ENCODE measurements at places on chromosomes 5 and 9. TPM values are rescaled to one million over a fixed set of nuclear protein-coding genes. Genes with fewer than 3 reads are reported as not detected.
A peak's percentile ranks its signal among the peaks of the same experiment; 100 is the strongest.

The KCNMB1 gene
- total RNA-seq = 2.2 TPM

- DNase-seq = no peak
These were observed 49.6 kb upstream of the CCL21 start for GRCh38 chr9:34759432-34760134.

- DNase-seq = no peak
These were observed 105.6 kb downstream of the TENT4A start for GRCh38 chr5:6818594-6819511.

The SELENOP gene
- total RNA-seq = 416 TPM

GRCh38 chr9:123371805-123372590 lies 16.0 kb downstream of the CRB2 start:
- DNase-seq = no peak

DNA sequence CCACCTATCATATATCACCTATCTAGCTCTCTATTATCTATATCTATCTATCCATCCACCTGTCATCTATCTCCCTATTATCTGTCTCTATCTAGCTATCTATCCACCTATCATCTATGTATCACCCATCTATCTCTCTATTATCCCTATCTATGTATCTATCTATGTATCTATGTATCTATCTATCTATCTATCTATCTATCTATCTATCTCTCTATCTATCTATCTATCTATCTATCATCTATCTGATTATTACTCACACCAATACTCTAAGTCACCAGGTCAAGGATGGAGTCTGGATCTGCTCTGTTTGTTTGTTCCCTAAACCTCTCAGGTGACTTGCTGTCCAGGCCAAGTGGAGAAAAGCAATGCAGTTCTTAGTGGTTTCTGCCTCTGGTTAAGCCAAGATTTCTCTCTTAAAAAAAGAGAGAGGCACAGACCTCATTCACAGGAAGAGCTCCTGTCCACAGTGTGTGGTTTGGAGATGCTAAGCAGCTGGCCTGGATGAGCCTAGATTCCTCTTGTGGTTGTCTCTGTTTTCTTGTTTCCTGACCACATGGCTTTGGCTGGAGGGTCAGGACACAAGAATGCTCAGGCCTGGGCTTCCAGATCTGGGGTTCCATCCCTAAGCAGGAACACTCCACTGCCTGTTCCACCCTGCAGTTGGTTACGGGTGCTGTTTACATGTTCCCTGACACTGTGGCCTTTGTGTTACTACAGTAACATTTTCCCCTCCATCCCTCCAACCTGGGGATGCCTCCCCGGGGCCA lies 133.4 kb downstream of the PHF2 start:
- no peak for DNase-seq

GRCh38 chr5:177086654-177087397 lies at the start of gene FGFR4:
Gene FGFR4, plus strand, starts transcription at chr5:177086915. Its CDS starts 2,688 bp downstream, at chr5:177089603.
- peak; percentile 64 for DNase-seq

The NR5A1 gene
- not detected for total RNA-seq

The FAM221B gene
- not detected for total RNA-seq

DNA sequence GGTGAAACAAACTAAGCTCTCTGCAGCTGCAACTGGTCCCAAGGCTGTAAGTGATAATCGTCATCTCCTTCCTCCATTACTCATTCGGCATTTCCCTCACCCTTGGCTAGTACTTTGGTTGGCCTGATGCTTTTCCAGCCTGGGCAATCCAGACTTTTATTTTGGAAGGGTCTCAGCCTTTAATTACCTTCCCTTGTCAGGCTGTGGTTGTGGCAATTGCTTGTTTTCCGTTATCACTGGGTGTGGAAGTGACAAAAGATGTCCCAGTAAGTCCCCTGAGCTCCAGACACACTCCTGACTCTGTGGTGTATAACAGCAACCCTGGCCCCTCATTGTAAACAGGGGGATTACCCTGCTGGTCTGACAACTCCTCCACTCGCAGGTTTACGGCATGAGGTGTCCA lies 6.3 kb upstream of the FAF2 start:
- no peak for DNase-seq

DNA sequence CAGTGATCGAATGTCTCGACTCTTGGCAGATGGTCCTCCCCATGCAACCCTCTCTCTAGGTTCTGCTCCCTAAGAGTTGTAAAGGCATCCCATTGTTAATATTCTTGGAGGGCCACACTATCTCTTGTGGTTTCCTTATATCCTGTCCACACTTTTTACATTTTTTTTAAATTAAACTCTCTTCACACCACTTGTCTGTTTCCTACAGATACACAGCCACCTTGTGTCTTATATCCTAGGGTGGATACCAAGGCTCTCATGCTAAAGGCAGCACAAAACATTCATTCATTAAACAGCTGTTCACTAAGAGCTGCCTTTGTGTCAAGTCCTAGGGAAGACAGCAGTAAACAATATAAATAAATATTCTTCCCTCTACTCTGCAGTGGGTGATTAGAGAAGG lies 60.5 kb upstream of the SHISAL2B start:
- DNase-seq = no peak

DNA sequence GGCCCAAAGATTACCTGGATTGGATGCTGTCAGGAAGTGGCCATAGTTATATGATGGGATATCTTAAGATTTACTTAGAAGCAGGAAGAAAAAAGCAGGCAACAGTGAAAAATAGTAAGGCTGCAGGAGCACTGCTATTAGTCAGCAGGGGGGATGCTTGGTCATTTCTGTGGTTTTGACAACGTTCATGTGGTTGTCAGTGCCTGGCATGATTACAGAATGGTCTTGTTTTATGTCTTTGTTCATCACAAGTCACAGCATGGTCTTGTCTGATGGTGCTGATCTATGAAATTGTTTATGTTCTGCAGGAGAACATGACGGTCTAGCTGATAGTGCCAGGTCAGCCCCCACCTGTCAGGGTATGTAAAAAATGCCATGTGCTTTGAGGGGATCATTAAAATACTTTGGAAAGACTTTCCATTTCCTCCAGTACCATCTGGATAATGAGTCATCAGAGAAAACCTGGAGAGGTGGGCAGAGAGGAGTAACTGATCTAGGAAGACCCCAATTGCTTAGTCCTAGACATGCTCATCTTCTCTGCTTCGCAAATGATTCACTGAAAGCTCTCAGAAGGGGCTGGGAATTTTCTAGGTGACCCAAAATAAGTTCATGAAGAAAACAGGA lies 48.5 kb downstream of the PLGRKT start:
- no peak for DNase-seq

GRCh38 chr5:113451797-113452196 lies 17.0 kb upstream of the TSSK1B start:
- DNase-seq = no peak

The SAPCD2 gene
- 0.39 TPM for total RNA-seq

DNA sequence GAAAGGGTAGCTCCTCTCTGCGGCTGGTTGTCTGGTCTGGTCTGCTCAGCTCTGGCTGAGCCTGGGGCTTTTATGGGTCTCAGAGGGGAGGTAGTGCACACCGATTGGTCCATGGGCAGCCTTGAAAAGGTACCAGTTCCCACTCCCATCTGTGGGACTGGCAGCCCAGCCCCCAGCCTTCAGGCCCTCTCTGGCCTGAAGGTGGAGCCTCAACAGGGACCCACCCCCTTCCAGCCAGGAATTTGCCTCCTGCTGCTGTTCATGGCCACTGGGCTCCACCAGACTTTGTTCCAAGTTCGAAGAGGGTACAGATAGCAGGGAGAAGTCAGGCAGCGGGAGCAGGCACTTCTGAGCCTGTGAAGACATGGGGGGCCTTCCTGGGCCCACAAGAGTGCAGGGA lies 165.3 kb upstream of the SLC27A6 start:
- no peak for DNase-seq

DNA sequence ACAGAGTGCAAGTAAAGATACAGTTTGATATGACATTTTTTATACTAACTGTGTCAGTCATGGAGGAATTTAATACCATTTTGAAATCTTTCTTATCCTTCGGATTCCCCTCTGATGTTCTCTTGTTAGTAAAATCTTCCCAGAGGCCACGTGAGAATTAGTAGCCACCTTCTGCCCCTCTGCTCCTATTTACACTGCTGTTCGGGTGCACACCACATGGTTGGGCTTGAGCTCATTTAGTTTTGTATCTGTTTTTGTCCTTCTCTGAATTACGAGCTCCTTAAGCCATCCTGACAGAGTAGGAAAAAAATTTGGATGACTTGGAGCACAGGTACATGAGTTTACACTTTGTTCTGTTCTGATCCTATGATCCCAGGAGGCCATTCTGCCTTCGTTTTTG lies 109.7 kb downstream of the SV2C start:
- no peak for DNase-seq

GRCh38 chr9:98211260-98211659 lies 18.8 kb upstream of the CORO2A start:
- no peak for DNase-seq

GRCh38 chr9:127323393-127323792 lies 58.8 kb downstream of the GARNL3 start:
- no peak for DNase-seq
